Tibial nerve (tissue), 4 donors: ENCODE measurements at places on chromosomes 16 and 17. TPM values are rescaled to one million over a fixed set of nuclear protein-coding genes. Genes with fewer than 3 reads are reported as not detected.

- no peak for DNase-seq
- H3K27me3 ChIP-seq: no peaks in the 10 kb centered on the region
- no peaks in the 10 kb centered on the region for H3K4me1 ChIP-seq
- H3K36me3 ChIP-seq: no peaks in the 10 kb centered on the region
- H3K27ac ChIP-seq: no peak overlapping the region
- no peak overlapping the region for H3K4me3 ChIP-seq
Observed at GRCh38 chr16:71383054-71383773, 24.7 kb downstream of the CALB2 start.

The IL34 gene
- 55.5 TPM for total RNA-seq

DNA sequence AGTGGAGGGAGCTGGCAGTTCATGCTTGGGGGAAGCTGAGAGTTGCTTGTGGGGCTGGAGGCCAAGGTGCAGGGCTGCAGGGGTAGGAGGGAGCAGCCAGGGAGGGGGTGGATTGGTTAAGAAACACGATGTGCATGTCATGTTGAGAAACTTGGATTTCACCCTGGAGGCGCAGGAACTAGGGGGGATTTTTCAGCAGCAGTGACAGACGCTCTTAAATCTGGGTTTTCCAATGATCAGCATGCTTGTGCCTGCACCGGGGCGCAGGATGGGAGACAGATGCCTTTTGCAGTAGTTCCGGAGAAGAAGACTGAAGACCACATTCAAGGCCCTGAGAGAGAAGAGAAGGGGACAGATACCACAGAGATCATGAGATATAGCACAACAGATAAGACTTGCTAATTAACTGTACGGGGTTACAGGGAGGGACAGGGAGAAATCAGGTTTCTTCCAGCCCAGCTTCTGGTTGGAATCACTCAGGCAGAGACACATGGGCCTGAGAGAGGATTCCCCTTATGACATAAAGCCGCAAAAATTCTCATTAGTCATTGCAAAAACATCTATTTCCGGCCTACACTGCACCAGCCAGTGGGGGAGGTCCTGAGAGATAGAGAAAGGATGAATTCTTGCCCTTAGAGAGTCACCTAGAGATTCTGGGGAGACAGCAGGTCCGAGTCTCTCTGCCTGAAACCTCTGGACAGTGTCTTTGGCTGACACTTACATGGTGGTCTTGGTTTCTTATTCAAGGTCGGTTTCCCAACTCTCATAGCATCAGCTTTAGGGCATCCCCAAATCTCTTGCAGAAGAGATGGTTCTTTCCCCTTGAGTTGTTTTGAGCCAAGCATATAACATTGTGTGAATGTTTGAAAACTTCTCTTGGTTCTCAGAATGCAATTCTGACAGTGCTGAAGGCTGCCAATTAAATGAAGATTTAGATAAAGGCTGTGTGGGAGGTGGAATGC, 27.1 kb downstream of the CDH13 start:
- H3K27me3 ChIP-seq: no peaks in the 10 kb centered on the region
- H3K36me3 ChIP-seq: no peaks in the 10 kb centered on the region
- DNase-seq: no peak
- H3K27ac ChIP-seq: no peak overlapping the region
- peaks cover 12% of the 10 kb centered on the region for H3K4me1 ChIP-seq

GRCh38 chr17:71987634-71988033, 133.2 kb upstream of the SOX9 start:
- no peak for DNase-seq
- no peaks in the 10 kb centered on the region for H3K27me3 ChIP-seq
- H3K4me3 ChIP-seq: no peak overlapping the region
- no peaks in the 10 kb centered on the region for H3K36me3 ChIP-seq
- H3K27ac ChIP-seq: no peak overlapping the region

GRCh38 chr17:67365738-67366192, 612 bp downstream of the PSMD12 start:
- H3K4me3 ChIP-seq: peak overlapping the region; percentile 94
- H3K36me3 ChIP-seq: no peaks in the 10 kb centered on the region
- peak overlapping the region; percentile 92 for H3K27ac ChIP-seq
- DNase-seq: no peak
- no peaks in the 10 kb centered on the region for H3K27me3 ChIP-seq

- no peaks in the 10 kb centered on the region for H3K36me3 ChIP-seq
- no peaks in the 10 kb centered on the region for H3K27me3 ChIP-seq
- H3K27ac ChIP-seq: no peak overlapping the region
- no peak overlapping the region for H3K4me3 ChIP-seq
- no peaks in the 10 kb centered on the region for H3K4me1 ChIP-seq
- no peak for DNase-seq
Observed at GRCh38 chr16:52113533-52114183, 433.3 kb downstream of the TOX3 start.

- peaks cover 13% of the 10 kb centered on the region for H3K27me3 ChIP-seq
- no peak overlapping the region for H3K4me3 ChIP-seq
- no peaks in the 10 kb centered on the region for H3K36me3 ChIP-seq
- no peak for DNase-seq
- no peak overlapping the region for H3K27ac ChIP-seq
Observed at GRCh38 chr17:15342460-15342859, 1.1 kb upstream of the TEKT3 start.

The PAFAH1B1 gene
- total RNA-seq: 153 TPM

The KRT9 gene
- not detected for total RNA-seq

DNA sequence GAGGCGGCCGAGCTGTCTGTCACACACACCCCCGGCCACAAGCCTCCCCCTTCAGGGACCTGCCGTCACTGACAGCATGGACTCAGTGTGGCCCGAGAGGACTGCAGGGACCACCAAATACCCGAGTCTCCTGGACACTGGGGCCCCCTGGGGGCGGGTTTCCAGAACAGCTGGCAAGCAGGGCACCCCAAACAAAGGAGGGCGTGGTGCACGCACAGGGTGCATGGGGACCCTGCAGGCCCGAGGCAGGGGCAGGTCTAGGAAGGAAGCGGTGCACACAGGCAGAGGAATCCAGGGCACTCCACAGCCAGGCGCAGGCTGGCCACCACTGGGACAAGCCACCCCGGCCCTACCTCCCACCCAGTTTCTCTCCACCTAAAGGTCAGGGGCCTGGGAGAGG, 28.7 kb upstream of the ENPP7 start:
- H3K36me3 ChIP-seq: no peaks in the 10 kb centered on the region
- no peak overlapping the region for H3K27ac ChIP-seq
- H3K27me3 ChIP-seq: peaks cover 68% of the 10 kb centered on the region
- H3K4me3 ChIP-seq: no peak overlapping the region
- H3K4me1 ChIP-seq: peaks cover 7% of the 10 kb centered on the region

GRCh38 chr16:72508191-72508590, 336.2 kb upstream of the PMFBP1 start:
- H3K36me3 ChIP-seq: no peaks in the 10 kb centered on the region
- DNase-seq: no peak
- H3K4me3 ChIP-seq: no peak overlapping the region

DNA sequence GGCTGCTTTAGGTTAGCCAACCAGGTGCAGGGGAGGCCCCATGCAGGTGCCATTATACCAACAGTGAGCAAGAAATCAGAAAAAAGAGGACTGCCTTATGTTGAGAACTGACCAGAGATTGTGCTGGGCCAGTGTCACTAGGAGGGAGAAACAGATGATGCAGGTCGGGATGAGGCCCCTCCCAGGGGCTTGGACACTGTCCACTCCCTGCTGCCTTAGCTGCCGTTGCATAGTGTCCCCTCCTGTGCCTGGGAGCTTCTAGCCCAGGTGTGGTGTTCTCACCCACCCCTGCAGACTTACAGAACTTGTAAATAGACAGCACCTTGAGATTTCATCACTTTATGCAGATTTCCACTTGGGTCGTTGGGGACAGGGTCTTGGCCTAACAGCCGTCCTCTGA, 36.7 kb downstream of the PLD6 start:
- no peak overlapping the region for H3K4me3 ChIP-seq
- DNase-seq: no peak
- H3K36me3 ChIP-seq: peaks cover 8% of the 10 kb centered on the region
- H3K27me3 ChIP-seq: no peaks in the 10 kb centered on the region
- no peaks in the 10 kb centered on the region for H3K4me1 ChIP-seq

DNA sequence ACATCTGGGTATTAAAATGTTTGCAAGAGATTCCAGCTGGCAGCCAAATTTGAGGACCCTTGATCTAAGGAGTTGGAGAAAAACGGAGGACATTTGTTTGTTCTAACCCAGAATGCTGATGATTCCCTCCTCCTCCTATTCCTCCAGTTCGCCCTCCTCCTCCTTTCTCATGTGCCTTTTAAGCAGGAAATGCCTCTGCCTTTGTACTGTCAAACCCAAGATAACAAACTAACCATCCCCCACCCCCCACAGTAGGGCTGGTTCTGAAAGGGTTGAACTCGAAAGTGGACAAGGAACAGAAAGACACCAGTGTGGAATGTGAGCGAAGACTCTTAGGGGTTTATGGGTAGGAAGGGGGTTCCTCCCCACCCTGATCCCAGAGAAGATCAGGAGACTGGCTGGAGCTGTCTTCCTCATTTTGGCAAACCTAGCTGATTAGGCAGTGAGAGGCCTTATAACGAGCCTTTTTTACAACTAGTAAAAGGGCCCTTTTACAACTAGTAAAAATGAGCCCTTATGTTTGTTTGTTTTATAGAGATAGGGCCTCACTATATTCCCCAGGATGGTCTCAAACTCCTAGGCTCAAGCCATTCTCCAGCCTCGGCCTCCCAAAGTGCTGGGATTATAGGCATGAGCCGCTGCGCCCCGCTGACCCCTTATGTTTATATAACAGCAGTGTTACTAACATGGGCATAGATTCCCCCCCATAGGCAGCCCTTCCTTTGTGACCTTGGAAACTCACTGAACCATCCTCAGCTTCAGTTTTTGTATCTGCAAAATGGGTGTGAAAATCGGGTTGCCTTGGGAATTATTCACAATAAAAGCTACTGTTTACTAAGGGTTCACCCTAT, 975 bp downstream of the CHD9 start:
- no peak for DNase-seq
- H3K36me3 ChIP-seq: no peaks in the 10 kb centered on the region
- no peaks in the 10 kb centered on the region for H3K27me3 ChIP-seq
- peak overlapping the region; percentile 91 for H3K27ac ChIP-seq

GRCh38 chr16:17926461-17926860, 410.1 kb downstream of the NPIPA8 start:
- H3K4me1 ChIP-seq: no peaks in the 10 kb centered on the region
- no peaks in the 10 kb centered on the region for H3K27me3 ChIP-seq
- no peak for DNase-seq
- H3K4me3 ChIP-seq: no peak overlapping the region

The TMEM238L gene
- total RNA-seq: not detected

GRCh38 chr16:68298907-68299561, 11.7 kb downstream of the SLC7A6OS start:
- DNase-seq: no peak
- H3K27ac ChIP-seq: no peak overlapping the region
- H3K4me1 ChIP-seq: no peaks in the 10 kb centered on the region
- no peak overlapping the region for H3K4me3 ChIP-seq

DNA sequence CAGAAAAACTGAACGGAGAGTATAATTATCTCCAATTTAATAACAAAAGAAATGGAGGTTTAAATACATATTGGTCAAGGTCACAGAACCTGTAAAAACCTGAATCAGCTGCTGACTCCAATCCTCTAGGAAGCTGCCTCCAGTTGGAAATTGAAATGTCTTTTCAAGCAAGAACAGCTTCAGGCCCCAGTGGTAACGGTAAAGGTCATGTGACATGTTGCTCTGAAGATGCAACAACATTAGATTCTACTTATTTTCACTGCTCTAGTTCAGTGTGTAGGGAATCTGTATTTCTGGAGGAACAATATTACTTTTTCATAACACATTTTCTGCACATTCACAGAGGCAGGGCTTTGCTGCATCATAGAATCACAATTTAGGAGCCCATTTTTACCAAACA, 58.8 kb downstream of the TBX4 start:
- H3K36me3 ChIP-seq: no peaks in the 10 kb centered on the region
- H3K27me3 ChIP-seq: no peaks in the 10 kb centered on the region
- DNase-seq: no peak
- H3K4me3 ChIP-seq: no peak overlapping the region
- H3K27ac ChIP-seq: no peak overlapping the region

DNA sequence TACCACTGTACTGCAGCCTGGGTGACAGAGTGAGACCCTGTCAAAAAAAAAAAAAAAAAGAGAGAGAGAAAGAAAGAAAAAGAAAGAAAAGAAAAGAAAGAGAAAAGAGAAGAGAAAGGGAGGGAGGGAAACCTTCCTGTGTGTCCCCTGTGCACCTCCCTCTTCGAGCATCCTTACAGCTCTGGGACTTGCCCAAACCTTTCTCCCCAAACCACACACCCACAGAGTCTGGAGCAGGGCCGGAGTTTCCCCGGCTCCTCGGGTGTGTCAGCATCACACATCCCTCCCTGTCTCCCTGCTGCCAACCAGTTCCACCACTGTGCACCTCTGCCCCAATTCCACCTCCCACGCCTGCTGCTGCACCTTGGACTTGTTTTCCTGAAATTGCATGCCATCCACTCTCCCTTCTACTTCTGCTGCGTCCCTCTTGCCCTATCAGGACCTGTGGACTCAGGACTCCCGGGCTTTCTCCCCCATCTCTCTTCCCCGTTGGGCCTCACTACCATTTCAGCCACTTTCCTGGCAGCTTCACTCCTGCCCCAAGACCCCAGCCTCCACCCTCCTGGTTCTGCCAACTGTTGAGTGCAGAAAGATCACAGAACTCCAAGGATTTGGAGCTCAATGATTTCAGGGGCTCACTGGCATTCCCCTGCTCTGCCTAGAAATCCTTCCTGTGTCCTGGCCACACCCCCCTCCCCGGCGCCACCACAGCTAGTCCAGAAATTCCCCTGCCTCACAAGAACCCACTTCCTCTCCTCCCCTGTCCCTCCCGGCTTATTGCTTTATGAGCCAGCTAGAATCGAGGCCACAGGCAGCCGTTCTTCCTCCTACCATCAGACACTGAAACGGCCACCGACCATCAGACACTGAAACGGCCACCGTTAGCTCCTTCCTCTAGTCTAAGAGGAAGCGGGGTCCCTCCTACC, 3.7 kb upstream of the CDK3 start:
- H3K4me1 ChIP-seq: no peaks in the 10 kb centered on the region
- no peak overlapping the region for H3K27ac ChIP-seq
- no peaks in the 10 kb centered on the region for H3K36me3 ChIP-seq
- no peaks in the 10 kb centered on the region for H3K27me3 ChIP-seq
- no peak for DNase-seq
- H3K4me3 ChIP-seq: no peak overlapping the region

The MSL1 gene
- total RNA-seq: 113 TPM

DNA sequence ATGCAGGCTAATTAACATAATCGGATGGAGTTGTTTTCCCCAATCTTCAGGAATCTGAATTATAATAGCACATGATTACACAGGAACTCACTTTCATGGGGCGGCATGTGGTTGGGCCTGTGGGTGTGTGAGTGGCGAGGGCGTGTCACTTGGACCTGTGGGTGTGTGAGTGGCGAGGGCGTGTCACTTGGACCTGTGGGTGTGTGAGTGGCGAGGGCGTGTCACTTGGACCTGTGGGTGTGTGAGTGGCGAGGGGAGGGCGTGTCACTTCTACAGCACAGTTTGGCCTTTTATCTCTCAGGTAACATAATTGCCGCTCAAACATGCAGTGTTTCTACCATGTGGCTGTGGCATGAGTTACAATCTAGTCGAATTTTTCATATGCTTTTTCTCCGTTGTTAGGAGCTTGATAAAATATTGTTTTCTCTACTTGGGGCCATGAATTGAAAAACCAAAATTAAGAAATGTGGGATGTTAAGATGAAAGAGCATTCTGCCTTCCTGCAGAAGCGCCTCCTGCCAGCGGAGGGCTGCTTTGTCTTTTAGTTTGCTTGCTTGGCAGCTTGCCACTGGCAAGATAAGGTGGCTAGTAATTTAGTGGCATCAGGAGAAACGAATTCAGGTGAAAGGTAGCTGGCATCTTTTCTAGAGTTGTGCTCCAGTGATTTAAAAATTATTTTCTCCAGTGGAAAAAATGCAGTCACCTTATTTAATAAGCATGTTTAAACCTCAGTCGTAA, 36.2 kb downstream of the USP10 start:
- H3K36me3 ChIP-seq: no peaks in the 10 kb centered on the region
- H3K27me3 ChIP-seq: no peaks in the 10 kb centered on the region
- no peak for DNase-seq
- no peak overlapping the region for H3K27ac ChIP-seq

The EMC8 gene
- 34.5 TPM for total RNA-seq
